ENCODE measurements at places on chromosomes 2 and 18.
A peak's percentile ranks its signal among the peaks of the same experiment; 100 is the strongest.

DNA sequence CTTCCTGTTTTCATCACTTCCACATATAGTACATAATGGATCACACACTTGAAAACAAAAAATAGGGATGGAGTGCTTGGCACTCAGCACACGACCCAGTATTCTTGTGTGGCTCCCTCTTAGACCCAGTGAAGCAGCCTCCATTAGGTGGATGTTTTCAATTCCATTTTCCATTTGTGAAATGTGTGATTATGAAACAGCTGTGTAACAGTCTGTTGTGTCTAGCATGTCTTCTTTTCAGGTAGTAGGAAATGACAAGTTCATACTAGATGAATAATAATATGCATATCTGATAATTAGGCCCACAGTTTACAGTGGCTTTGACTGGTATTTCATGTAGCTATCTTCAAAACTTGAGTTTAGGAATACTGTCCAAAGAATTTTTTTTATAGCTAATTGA lies 35.5 kb downstream of the EML6 start:
- DNase-seq = no peak

GRCh38 chr18:8288472-8289195 lies 320.6 kb upstream of the RAB12 start:
- DNase-seq = peak; percentile 43

DNA sequence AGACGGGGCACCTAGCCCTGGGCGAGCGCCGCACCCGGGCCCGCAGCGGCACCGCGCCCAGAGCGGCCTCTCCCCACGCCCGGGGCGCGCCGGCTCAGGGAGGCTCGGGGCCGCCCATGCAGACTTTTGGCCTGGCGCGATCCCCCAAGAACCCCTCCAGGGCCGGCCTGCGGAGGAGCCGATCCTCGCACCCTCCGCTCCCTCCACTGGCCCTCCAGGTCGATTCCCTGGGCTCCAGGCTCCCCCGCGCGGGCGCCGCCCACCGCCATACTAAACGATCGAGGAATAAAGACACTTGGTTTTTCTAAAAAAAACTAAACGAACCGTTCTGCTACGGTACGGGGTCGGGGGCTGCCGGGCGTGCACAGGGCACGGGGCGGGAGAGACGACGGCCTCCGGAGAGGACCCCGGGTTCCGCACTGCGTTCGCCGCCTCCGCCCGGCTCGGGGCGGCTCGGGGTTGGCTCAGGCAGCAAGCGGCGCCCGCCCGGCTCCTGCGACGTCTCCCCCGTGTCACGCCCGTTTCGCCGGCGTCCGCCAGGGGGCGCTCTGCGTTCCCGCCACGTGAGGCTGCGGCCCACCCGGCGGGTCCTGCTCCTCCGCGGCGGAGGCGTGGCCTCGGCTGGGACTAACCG lies 365 bp upstream of the KHK start:
- peak; percentile 96 for DNase-seq

DNA sequence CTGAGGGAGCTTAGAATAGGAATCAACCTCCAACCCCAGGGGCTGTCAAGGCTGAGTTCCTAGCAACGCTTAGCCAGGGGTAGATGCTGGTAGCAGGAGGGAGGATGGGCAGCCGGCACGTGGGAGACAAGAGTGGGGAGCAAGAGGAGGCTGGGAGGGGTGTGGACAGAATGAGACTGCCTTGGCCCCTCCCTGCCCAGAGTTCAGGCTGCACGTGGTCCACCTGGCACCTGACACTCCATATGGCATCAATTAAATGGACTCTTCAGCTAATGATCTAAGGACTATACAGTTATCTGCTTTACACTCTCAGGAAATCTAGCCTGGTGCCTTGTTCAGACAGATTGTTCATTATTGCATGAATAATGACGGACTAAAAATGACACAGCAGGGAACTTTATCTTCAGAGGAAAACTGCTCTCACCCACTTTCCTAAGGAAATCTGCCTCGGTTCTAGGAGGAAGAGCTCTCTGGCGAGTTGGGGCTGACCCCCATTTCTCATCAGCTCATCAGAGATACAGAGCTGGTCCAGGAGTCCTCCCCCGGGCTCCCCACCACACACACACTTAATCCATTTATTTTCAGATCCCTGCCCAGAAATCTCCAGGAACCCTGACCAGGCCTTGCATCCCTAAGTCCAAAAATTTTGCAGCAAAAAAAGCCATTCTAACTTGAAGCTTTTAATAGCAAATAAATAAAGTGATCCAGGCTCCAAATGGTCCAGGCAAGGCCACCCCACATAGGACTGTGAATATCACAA lies 102.1 kb upstream of the CDC42EP3 start:
- DNase-seq = no peak

GRCh38 chr2:239768031-239768790 lies 256.9 kb downstream of the NDUFA10 start:
- DNase-seq = no peak

Data from heart right ventricle (tissue), 16 donors.